ENCODE measurements at places on chromosomes 2 and 18.

DNA sequence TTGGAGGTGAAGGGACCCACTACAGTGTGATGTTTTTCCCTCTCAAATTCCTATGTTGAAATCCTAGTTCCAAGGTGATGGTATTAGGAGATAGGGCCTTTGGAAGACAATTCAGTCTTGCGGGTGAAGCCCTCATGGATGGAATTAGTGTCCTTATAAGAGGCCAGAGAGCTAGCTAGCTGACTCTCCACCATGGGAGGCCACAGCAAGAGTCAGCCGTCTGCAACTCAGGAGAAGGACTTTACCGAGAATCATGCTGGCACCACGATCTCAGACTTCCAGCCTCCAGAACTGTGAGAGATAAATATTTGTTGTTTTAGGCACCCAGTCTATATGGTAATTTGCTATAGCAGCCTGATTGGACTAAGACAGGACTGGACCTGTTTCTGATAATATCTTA, 461.4 kb downstream of the TSN start:
- no peak for DNase-seq

- no peak for DNase-seq
Observed at GRCh38 chr2:16785149-16785548, 119.5 kb upstream of the CYRIA start.

GRCh38 chr2:4217737-4218136, 514.4 kb downstream of the DCDC2C start:
- no peak for DNase-seq

GRCh38 chr2:86499326-86499725, 58.2 kb downstream of the KDM3A start:
- DNase-seq: no peak

- DNase-seq: no peak
Observed at GRCh38 chr2:26767894-26768487, 3.9 kb downstream of the SLC35F6 start.

GRCh38 chr18:61400016-61400635, 66.9 kb downstream of the CDH20 start:
- peak; percentile 10 for DNase-seq

DNA sequence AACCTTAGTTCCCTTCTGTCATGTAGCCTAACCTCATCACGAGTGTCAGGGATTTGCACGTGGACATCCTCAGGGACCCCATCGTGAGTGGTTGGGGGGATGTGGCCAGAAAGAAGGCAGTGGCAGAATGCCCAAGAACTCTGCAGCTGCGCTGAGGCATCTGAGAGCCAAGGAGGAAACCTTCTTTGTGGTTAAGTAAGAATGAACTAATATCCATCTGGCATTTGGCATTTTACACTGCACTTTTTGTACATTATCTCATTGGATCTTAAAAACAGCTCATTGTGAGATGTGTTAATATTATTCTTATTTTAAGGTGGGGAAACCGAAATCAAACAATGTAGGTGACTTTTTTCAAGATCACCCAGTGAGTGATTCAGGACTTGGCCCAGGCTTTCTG, 32.6 kb upstream of the APCDD1 start:
- peak; percentile 16 for DNase-seq

DNA sequence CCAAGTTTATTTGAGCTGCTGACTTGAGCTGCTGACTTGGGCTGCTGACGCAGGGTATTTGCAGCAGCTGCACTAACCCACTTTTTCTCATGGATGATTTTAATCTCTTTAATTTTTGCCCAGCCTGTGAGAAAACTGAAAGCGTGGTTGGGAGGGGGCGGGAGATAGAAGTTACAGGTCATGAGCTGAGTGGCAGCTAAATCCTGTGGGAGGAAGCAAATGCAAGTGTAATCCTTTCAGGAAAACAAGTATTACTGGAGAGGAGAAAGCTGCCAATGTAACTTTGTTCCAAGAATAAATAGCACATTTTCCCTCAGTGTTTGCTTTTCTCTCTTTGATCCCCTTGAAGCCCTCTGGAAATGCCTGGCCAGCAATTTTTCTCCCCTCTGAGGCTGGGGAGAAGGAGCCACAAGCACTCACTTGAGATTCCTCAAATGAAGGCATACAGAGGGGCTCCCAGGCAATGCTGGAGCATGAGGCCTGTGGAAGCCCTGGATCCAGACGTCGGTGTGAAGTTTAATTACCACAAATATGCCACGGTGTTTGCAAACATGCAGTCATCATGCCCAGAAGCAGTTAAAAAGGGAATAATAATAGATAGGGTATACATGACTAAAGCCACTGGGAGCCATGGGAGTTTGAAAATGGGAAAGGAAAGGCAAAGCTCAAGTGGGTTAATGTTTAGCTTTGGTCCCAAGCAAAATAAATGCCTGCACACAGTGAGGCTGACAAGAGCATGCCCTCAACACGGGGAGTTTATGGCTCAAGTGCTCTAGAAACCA, 10.4 kb upstream of the EVA1A start:
- no peak for DNase-seq

DNA sequence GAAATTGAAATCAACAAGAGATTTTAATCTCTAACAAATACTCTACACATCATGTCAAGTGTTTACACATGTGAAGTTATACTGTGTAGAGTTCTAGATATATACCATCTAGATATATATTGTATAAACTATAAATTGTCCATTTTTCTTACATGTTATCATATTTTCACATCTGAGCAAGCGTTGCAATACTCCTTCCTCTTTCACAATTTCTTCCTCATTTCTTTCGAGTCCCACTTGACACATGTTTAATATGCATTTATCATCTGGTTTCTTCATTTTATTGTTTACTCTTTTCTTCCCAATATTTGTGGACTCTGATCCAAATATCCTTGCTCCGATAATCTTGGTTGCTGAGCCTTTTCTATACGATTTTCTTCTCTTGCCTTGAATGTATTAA, 50.2 kb downstream of the UNC80 start:
- no peak for DNase-seq

GRCh38 chr18:38369772-38370690, 804.4 kb upstream of the CELF4 start:
- no peak for DNase-seq

- DNase-seq: no peak
Observed at GRCh38 chr2:161576421-161576820, 47.8 kb upstream of the SLC4A10 start.

GRCh38 chr2:62175728-62176127, 20.2 kb upstream of the B3GNT2 start:
- no peak for DNase-seq

DNA sequence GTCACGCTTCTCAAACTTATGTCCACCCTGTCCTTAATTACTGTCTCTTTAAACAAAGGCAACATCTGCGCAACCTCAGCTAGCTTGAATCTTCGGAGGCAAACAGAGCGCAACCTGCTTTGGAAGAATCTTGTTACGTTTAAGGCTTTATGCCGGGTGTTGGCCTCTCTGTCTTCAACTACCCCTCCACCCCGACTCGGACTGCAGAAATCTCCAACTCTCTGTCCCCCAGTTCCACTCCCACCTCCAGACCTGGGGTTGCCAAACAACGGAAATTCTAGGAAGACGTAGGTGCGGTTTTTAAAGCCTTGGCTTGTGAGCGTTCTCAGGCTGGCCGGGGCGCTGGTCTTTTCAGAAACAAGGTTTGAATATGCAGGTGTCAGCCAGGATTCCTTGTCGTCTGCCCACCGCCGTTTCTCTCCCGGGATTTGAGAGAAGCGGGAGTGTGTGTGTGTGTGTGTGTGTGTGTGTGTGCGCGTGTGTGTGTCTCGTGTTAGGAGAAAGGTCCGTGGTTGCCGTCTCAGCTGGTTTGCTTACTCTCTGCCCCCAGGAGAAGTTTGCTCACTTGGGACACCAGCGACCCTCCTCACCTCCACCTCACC, 1.1 kb upstream of the ONECUT2 start:
- DNase-seq: no peak

DNA sequence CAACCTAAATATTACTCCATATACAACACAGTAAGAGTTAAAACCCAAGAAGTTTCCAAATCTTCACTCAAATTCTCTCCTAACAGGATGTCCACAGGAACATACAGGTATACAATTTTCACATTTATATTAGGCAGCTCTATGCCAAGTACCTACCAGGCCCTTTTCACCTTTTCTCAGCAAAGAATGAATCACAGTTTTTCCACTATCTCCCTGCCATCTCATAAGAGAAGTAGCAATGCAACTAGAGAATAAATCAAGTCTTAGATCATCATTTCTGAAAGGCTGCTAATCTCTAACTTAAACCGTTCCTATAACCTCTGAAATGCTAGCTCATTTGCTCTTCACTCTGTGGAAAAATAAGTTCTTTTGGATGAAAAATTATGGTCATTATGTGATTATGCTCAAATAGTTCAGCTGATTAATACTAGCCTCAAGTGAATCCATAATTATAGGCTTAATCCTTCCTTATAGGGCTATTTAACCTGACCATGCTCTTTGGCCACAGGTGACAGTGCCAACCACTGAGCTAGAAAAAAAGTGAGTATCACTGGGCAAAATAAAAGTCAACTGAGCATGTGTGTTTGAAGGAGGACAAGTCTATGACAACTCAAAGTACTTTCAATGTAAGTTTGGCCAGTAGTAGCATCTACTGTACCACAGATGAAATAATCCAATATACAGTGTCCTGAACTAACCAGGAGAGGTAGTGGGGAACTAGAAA, 79.7 kb downstream of the COBLL1 start:
- no peak for DNase-seq

DNA sequence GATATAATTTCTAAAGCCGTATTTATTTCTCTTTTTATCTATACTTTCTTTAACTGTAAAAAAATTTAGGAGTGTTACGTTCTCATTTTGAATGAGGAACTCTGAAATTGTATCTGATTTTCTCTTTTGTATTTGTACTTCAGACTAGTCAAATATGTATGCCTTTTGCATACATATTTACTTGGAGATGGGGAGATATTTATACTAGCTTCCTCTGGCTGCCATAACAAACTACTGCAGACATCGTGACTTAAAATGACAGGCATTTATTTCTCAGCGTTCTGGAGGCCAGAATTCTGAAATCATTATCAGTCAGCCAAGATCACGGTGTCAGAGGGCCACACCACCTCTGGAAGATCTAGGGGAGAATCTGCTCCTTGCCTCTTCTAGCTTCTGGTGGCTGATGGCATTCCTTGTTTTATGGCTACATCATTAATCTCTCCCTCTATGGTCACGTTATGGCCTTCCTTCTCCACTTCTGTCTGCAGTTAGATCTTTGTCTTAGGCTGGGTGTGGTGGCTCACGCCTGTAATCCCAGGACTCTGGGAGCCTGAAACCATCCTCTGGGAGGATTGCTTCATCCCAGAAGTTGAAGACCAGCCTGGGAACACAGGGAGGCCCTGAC, 8.2 kb downstream of the LCLAT1 start:
- DNase-seq: no peak

- DNase-seq: no peak
Observed at GRCh38 chr2:132465917-132466316, 49.3 kb downstream of the GPR39 start.

GRCh38 chr2:189252991-189253675, 73.6 kb upstream of the COL5A2 start:
- DNase-seq: no peak

DNA sequence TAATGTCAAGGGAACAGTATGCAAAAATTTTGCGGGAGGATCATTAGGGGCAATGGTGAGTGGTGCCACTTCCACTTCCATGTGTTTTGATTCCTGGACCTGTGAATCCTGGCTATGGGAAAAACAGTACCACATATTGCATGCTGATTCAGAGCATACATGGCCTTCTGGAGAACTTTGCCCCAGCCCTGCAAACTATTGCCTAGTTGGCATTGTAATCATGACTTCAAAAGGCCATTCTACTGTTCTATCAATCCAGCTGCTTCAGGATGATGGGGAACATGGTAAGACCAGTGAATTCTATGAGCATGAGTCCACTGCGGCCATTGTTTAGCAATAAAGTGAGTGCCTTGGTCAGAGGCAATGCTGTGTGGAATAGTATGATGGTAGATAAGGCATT, 75.3 kb upstream of the ZC3H15 start:
- no peak for DNase-seq

GRCh38 chr2:58483307-58483706, 242.2 kb upstream of the FANCL start:
- DNase-seq: no peak

GRCh38 chr2:71843391-71843850, 304.2 kb downstream of the CYP26B1 start:
- DNase-seq: peak; percentile 71

GRCh38 chr2:106167067-106167466, 27.0 kb downstream of the UXS1 start:
- no peak for DNase-seq

DNA sequence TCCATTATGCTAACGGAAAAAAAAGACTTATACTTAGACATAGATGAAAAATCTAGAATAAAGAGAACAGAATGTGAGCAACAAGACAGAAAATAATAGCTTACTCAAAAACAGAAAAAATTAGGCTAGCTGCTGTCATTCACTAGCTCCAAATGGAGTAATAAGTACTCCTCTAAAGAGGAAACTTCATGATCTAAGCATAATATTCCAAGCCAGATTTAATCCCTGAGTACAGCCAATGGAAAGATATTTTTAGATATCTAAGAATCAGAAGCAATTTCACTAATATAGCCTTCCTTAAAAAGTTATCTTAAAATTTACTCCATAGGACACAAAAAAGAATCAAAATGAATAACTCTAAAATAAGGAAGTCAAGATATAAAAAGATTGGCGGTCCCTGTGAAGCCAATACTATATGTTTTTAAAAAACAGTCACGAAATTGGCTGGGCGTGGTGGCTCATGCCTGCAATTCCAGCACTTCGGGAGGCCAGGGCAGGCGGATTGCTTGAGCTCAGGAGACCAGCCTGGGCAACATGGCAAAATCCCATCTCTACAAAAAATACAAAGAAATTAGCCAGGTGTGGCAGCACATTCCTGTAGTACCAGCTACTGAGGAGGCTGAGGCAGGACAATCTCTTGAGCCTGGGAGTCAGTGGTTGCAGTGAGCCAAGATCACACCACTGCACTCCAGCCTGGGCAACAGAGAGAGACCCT, 123.2 kb upstream of the BCL2L11 start:
- no peak for DNase-seq

- DNase-seq: no peak
Observed at GRCh38 chr2:20539776-20540586, 93.1 kb downstream of the RHOB start.

- no peak for DNase-seq
Observed at GRCh38 chr2:20677301-20678085, 10.5 kb downstream of the GDF7 start.

DNA sequence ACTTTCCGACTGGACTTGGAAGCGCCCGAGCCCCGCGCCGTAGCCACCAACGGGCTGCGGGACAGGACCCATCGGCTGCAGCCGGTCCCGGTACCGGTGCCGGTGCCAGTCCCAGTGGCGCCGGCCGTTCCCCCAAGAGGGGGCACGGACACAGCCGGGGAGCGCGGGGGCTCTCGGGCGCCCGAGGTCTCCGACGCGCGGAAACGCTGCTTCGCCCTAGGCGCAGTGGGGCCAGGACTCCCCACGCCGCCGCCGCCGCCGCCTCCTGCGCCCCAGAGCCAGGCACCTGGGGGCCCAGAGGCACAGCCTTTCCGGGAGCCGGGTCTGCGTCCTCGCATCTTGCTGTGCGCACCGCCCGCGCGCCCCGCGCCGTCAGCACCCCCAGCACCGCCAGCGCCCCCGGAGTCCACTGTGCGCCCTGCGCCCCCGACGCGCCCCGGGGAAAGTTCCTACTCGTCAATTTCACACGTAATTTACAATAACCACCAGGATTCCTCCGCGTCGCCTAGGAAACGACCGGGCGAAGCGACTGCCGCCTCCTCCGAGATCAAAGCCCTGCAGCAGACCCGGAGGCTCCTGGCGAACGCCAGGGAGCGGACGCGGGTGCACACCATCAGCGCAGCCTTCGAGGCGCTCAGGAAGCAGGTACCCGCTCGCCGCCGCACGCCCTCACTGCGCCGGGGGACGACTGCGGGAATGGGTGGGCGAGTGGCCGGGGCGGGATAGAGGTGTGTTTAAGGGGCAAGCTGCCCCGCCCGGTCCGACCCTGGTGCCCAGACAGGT, 713 bp downstream of the ATOH8 start:
- peak; percentile 44 for DNase-seq

All from fibroblast of pulmonary artery (primary cell).